ENCODE measurements at places on chromosomes 1 and 21.
A peak's percentile ranks its signal among the peaks of the same experiment; 100 is the strongest.

GRCh38 chr1:4485398-4485797, 169.0 kb upstream of the AJAP1 start:
- no peak for DNase-seq

- DNase-seq: no peak
Measured at GRCh38 chr1:203644661-203645510, 18.3 kb downstream of the ATP2B4 start.

DNA sequence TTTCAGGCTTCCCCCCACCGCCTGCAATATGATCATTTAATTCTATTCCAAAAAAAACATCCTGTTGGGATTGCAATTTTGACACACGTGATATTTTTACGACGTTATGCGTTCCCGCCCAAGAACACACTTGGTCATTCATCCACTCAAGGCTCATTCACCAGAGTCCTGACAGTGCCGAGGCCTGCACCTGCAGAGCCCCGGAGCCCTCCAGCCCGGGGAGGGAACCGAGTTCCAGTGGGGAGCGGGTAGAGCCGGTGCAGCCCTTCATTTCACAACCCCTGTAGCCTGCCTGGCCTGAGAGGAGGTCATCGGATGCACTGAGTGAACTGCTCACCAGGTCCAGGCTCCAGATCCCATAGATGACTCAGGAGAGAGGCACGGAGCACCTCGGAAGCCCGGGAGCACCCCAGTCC, 156.0 kb upstream of the BACE2 start:
- DNase-seq: no peak

GRCh38 chr21:45941717-45942546, 39.6 kb upstream of the COL6A1 start:
- DNase-seq: no peak

DNA sequence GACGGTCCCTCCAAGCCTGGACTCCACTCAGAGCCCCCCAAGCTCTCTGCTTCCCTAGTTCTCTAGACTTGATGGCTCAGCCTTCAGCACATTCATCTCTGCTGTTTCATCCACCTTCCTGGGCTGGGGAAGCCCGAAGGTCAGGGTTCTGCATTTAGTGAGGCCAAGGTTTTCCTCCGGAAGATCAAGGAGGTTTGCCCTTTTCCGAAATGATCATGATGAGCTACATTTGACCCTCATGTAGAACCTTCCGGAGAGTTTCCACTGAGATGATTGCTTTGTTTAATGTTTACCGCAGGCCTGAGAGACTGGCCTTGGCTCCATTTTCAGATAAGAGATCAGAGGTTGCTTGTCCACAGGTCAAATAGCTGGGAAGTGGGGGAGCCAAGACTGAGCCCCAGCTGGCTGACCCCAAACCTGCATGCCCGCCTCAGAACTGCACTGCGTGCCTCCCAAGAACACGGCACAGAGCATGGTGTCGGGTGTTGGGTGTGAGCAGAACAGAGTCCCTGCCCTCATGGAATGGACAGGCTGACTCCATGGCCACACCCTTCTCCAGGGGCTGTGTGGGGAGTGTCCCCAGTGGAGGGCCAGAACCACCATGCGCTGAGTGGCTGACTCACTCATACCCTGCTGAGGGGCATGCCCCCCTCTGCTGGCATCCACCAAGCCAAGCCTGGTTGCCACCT, 200.8 kb upstream of the TMEM51 start:
- DNase-seq: no peak

GRCh38 chr1:64508629-64509028, 38.7 kb downstream of the CACHD1 start:
- no peak for DNase-seq

- no peak for DNase-seq
Measured at GRCh38 chr21:15557925-15558324, 171.9 kb upstream of the USP25 start.

GRCh38 chr1:63405021-63405420, 37.6 kb downstream of the ALG6 start:
- DNase-seq: no peak

GRCh38 chr1:57748719-57749118, 324.9 kb upstream of the DAB1 start:
- no peak for DNase-seq

GRCh38 chr1:20255666-20256065, 35.0 kb upstream of the VWA5B1 start:
- DNase-seq: no peak

GRCh38 chr1:43402089-43402865, 12.6 kb downstream of the SZT2 start:
- DNase-seq: no peak

DNA sequence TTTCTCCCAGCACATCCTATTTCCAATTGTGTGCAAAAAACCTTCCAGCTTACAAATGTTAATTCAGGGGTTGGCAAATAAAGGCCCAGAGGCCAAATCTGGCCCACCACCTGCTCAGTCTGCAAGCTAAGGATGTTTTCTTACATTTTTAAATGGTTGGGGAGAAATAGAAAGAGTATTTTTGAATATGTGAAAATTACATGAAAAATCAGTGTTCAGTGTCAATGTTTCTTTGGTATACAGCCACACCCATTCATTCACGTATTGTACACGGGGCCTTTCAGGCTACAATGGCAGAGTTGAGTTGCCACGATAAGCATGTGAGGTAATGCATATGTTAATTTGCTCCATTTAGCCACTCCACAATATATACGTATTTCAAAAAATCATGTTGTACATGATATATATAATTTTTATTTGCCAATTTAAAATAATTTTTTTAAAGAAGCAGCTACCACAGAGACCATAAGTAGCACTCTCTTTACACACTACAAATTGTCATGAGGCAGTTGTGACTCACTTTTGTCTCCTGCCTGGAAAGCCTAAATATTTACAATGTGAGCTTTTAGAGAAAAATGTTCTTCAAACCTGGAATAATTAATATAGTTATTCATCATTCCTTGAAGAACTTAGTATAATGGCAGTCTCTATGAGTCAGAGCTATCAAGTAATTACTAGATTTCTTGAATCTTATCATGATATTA, 189.6 kb downstream of the SMYD3 start:
- DNase-seq: no peak

DNA sequence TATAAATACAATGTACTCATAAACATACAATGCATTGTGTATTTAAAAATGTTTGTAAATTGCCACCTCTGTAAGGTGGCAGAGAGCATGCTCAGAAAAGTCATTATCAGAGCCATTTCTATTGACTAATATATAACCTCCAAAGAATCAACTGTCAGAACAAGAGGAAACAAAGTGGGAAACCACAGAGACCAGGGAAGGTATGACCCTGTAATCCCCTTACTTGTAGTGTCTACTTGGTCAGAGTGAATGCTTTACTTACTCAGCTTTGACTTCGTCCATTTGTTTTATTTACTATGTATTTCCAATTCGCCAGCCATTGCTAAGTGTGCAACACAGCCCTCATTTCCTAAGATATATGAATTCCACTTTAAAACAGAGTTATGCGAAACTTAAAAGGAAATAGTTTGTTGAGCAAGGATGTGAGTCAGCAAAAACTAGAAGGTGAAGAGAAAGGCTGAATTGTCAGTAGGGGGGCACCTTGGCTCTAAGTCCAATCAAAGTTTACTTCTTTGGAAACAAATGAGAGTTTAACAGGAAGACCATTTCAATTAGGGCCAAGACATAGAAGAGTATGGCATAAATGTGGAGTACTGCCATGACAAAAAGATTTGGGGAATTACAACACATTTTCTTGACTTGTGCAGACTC, 671.7 kb upstream of the PTBP2 start:
- no peak for DNase-seq

GRCh38 chr1:200483491-200484143, 73.8 kb upstream of the ZNF281 start:
- DNase-seq: peak; percentile 92

GRCh38 chr1:9472386-9473031, 66.8 kb upstream of the SLC25A33 start:
- no peak for DNase-seq

DNA sequence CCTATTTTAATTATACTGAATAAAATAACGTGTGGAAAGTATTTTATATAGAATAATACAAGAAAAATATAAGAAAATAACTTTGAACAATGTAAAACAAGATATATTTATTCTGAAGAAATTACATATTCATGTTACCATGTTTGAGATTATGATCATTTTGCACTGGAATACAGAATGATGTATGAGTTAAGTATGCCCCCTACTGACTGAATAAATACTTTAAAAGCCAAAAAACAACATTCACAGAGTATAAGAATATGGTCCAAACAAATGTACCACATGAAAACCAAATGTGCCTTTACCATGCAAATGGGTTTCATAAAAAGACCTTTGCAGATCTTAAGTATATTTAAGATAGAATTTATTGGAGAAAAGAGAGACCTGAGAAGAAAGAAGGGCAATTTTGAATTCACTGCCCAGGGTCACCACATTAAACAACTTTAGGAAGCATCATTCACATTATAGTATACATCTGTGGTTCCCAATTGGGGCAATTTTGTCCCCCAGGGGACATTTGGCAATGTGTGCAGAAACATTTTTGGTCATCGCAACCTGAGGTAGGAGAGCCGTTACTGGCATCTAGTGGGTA, 136.6 kb upstream of the GFI1 start:
- DNase-seq: peak; percentile 35

DNA sequence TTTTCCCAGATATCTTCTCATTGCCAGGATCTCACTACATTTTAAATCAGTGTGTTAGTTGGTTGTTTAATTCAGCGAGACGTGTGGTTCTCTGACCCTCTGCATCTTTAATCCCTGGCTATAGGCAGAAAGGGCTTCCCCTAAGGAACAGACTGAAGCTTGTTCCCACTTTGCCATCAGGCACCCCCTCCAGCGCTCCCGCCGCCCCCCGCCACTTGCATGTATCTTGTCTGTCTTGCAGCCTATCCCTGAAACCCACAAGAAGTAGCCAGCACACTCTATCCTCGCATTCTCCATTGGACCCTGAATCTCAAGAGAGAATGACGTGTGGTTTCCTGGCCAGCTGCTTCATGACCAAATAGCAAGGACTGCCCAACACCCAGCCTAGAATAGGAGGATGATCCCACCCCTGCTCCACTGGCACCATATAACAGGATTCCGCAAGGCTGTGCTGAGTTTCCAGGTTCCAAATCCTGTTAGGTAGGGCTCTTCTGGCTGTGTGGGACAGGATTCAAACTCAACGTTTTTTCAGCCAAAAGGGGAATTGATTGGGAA, 7.8 kb downstream of the CLDN19 start:
- DNase-seq: no peak

All from activated CD4-positive, alpha-beta T cell treated with anti-CD3 and anti-CD28 coated beads, Interleukin-2, Interleukin-6, amounts not matched to agents 100 ng/mL and 50 ng/mL, durations not matched to agents 16 hours and 8 hours (primary cell).